CD14-positive monocyte (primary cell): ENCODE measurements at places on chromosomes 3 and 15. TPM values are rescaled to one million over a fixed set of nuclear protein-coding genes. Genes with fewer than 3 reads are reported as not detected.

MYZAP gene
- 0.06 TPM in 1 of 2 replicates, not detected in the other for polyA plus RNA-seq

GRCh38 chr3:78918361-78919020 lies 849.3 kb downstream of the ROBO1 start:
- no peaks in the 10 kb centered on the region for H3K4me1 ChIP-seq
- no peak overlapping the region for H3K27ac ChIP-seq
- H3K4me3 ChIP-seq = no peak overlapping the region
- H3K27me3 ChIP-seq = no peaks in the 10 kb centered on the region
- no peaks in the 10 kb centered on the region for H3K36me3 ChIP-seq

DNA sequence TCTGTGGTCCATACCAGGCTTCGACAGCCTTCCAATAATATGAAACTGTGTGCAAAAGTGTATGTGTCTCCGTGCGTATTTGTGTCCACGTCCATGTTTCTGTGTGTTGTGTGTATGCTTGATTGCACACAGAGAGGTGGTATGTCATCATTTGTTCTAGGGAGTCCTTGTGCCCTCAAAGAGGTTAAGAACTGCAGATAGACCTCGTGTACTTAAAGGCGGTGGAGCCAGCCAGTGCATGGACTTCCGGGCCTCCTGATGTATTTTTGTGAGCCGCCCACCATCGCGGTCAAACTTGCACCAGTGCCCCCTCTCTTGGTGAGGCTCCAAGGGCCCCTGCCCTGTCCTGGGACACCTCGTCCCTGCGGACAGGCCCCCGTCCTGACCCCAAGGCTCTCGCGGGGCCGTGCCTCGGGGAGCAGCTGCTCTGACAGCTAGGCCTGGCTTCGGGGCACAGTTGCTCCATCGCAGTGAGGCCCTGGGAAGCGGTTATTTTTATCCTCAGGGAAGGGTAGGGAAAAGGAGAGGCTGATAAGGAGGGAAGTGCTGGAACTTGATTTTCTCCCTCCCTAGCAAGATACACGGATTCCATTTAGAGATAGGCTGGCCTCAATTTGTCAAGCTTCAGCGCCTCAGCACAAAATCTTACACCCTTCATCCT lies 1.2 kb upstream of the RYK start:
- peaks cover 34% of the 10 kb centered on the region for H3K4me1 ChIP-seq
- H3K4me3 ChIP-seq = no peak overlapping the region
- no peak overlapping the region for H3K27ac ChIP-seq
- no peak for DNase-seq

GRCh38 chr3:182793663-182794454 lies 555 bp downstream of the ATP11B start:
- DNase-seq = peak; percentile 50
- H3K4me1 ChIP-seq = peaks cover 39% of the 10 kb centered on the region
- peak overlapping the region; percentile 93 for H3K27ac ChIP-seq

PLXND1 gene
- 7.1 TPM for polyA plus RNA-seq

GRCh38 chr3:140572334-140572733 lies 105.5 kb upstream of the TRIM42 start:
- no peaks in the 10 kb centered on the region for H3K4me1 ChIP-seq
- DNase-seq = no peak
- no peaks in the 10 kb centered on the region for H3K27me3 ChIP-seq
- H3K36me3 ChIP-seq = no peaks in the 10 kb centered on the region
- no peak overlapping the region for H3K4me3 ChIP-seq

TTLL13 gene
- polyA plus RNA-seq = not detected

GRCh38 chr3:190188197-190188596 lies 67.5 kb upstream of the P3H2 start:
- H3K4me3 ChIP-seq = no peak overlapping the region
- H3K36me3 ChIP-seq = no peaks in the 10 kb centered on the region
- DNase-seq = no peak
- H3K27me3 ChIP-seq = no peaks in the 10 kb centered on the region
- H3K27ac ChIP-seq = no peak overlapping the region
- H3K4me1 ChIP-seq = no peaks in the 10 kb centered on the region

DNA sequence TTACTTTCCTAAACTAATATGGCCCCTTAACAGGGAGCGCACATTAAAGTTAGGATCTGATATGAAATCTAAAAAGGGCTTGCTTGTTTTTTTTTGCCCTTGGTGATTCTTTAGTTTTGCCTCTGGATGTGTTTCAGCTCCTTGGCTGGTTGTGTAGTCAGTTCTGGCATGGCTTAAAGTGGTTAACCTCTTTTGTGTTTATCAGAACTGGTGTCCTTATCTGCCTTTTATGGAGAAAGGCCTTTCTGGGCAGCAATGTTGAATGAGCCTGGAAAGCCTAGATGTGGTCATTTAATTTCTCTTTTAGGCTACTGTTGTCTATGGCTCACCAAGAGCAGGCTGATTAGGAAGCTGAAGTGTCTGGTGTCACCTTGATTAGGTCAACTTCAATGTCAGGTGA lies 254.5 kb upstream of the ROPN1 start:
- no peaks in the 10 kb centered on the region for H3K36me3 ChIP-seq
- DNase-seq = no peak
- no peak overlapping the region for H3K27ac ChIP-seq
- peaks cover 8% of the 10 kb centered on the region for H3K27me3 ChIP-seq

HRH1 gene
- 0.08 TPM for polyA plus RNA-seq

INO80 gene
- polyA plus RNA-seq = 2.3 TPM

CXCR6 gene
- polyA plus RNA-seq = 0.10 TPM

GPR156 gene
- polyA plus RNA-seq = not detected in 2 replicates

DNA sequence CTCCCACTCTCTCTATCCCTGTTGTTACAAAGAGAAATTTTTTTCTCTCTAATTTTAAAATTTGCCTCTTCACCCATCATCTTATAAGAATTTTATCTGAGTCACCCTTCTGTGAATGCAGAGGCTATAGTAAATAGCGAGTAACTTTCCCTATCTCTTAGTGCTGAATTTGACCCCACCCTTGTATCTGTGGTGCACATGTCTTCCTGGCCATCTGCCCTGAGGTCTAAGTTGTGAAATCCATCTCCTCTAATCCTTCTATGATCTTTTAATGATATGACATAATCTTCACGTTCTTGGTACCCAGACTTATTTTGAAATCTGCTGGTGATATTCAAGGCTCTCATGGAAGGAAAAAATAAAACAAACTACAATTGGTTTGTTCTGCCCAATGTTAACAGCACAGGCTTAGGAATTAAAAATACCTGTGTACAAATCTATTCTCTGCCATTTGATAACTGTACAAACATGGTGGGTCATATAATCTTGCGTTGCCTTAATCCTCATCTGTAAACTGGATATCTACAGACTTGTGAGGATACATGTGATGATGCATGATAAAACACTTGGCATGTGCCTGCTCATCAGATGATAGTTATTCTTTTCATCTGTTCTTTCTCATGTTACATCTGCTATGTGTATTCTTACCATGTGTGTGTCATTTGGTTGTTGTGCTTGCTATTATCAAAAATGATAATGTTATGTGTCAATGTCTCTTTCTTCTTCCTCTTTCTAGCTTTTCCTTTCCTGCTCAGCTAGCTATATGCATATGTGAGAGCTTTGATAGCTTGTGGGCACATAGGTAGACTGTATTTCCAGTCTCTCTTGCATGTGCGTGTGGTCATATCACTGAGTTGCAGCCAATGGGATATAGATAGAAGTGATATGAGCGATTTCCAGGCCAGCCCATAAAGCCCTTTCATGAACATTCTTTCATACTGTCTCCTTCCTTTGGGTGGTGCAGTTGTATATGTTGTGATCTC lies 13.7 kb upstream of the CCR3 start:
- H3K27ac ChIP-seq = no peak overlapping the region
- peak; percentile 77 for DNase-seq
- peaks cover 28% of the 10 kb centered on the region for H3K4me1 ChIP-seq
- no peaks in the 10 kb centered on the region for H3K36me3 ChIP-seq

TUSC2 gene
- polyA plus RNA-seq = 55.7 TPM

- no peak overlapping the region for H3K27ac ChIP-seq
These were observed 11.3 kb upstream of the TMOD3 start for GRCh38 chr15:51818150-51818549.

TJP1 gene
- not detected for polyA plus RNA-seq

CAMKV gene
- 0.10 TPM for polyA plus RNA-seq

TMEM212 gene
- polyA plus RNA-seq = not detected

DNA sequence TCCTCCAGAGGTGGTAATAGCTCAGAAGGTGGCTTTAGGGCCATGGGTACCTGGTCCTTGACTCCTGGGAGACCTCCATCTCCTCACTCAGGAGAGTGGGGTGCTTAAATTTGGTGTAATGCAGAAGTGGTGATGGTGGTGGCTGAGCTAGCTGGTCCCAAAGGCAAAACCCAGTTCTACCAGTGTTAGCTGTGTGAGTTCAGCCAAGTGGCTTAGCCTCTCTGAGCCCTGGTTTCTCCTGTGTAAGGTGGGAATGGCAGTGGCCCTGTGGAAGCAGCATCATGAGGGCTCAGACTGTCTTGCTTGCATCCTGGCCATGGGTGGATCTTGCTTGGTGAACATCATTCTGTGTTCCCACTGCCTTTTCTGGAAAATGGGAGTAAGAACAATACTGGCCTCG lies 9.4 kb downstream of the SEMA3F start:
- H3K4me1 ChIP-seq = no peaks in the 10 kb centered on the region
- H3K36me3 ChIP-seq = no peaks in the 10 kb centered on the region
- no peak overlapping the region for H3K4me3 ChIP-seq
- H3K27me3 ChIP-seq = no peaks in the 10 kb centered on the region
- H3K27ac ChIP-seq = no peak overlapping the region

NR2E3 gene
- not detected in 2 replicates for polyA plus RNA-seq

- H3K36me3 ChIP-seq = peaks cover 88% of the 10 kb centered on the region
- H3K27ac ChIP-seq = no peak overlapping the region
- no peak for DNase-seq
These were observed 177.2 kb downstream of the ITPR1 start for GRCh38 chr3:4670352-4670751.

DNA sequence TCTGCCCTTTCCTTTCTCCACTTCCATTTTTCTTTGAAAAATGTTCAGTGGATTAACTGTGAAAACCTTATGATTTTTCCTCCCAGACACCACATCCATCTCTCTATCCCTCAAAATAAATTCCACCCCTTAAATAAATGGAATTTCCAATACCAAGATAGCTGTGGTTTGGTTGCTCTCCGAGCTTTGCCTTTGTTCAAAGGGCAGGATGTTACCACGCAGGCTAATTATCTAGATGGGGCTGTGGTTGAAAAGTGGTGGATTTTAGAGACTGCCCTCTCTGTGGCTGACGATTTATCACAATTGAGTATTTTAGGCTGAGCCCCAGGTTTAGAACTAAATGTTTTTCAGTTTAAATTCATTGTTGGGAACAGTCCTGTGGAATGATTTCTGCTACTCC lies 36.9 kb upstream of the CMSS1 start:
- H3K36me3 ChIP-seq = no peaks in the 10 kb centered on the region
- no peak for DNase-seq
- H3K27ac ChIP-seq = no peak overlapping the region
- no peaks in the 10 kb centered on the region for H3K27me3 ChIP-seq
- no peaks in the 10 kb centered on the region for H3K4me1 ChIP-seq

GRCh38 chr3:134620476-134621115 lies 30.2 kb downstream of the KY start:
- H3K36me3 ChIP-seq = no peaks in the 10 kb centered on the region
- no peak overlapping the region for H3K27ac ChIP-seq
- no peak for DNase-seq
- H3K4me3 ChIP-seq = no peak overlapping the region
- H3K4me1 ChIP-seq = no peaks in the 10 kb centered on the region

DNA sequence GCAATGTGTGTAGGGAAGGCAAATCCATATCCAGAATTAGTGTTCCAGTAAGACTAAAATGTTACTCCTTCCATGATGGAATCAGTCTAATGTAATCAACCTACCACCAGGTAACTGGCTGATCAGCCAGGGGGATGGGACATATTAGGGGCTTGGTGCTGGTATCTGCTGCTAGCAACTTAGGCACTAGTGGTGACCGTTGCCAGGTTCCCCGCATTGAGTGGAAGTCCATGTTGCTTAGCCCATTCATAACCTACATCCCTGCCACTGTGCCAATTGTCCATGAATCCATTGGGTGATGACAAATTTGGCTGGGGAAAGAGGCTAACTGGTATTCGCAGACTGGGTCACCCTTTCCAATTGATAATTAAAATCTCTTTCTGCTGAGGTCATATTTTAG lies 212.2 kb upstream of the ROBO1 start:
- H3K4me3 ChIP-seq = no peak overlapping the region
- H3K27ac ChIP-seq = no peak overlapping the region
- no peaks in the 10 kb centered on the region for H3K36me3 ChIP-seq
- no peak for DNase-seq

DNA sequence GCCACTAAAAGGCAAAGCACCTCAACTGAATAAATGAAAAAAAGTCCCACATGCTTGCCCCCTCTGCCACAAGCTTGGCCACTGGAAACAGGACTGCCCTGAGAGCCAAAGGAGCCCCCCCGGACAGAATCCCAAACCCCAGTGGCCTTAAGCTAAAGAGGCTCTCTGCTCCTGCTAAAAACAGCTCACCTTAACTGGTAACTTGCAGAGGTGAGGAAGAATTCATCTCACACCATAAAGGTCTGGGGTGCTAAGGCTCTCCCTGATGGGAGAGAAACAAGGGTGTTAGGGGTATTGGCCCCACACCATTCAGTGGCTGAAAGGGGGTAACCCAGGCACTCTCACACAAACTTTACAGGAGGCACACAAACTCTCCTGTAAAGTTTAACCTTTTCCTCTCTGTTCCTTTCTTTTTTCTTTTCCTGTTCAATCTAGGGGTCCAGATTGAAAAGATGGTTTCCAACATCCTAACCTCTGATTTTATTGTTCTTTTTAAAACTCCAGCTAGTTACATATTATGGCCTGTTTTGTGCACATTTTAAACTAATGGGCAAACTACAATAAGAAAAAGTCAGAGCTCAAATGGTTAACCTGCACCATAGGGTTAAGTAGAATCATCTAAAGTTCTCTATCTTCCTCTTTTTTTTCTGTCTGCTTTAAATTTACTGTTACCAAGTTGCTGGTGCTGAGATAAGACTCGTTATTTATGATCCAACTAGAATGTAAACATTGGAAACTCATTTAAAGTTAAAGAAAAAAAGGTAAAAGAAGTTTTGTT lies 19.9 kb downstream of the TRANK1 start:
- H3K27ac ChIP-seq = peak overlapping the region; percentile 67
- H3K36me3 ChIP-seq = peaks cover 3% of the 10 kb centered on the region
- DNase-seq = no peak
- H3K4me1 ChIP-seq = peaks cover 47% of the 10 kb centered on the region

DNA sequence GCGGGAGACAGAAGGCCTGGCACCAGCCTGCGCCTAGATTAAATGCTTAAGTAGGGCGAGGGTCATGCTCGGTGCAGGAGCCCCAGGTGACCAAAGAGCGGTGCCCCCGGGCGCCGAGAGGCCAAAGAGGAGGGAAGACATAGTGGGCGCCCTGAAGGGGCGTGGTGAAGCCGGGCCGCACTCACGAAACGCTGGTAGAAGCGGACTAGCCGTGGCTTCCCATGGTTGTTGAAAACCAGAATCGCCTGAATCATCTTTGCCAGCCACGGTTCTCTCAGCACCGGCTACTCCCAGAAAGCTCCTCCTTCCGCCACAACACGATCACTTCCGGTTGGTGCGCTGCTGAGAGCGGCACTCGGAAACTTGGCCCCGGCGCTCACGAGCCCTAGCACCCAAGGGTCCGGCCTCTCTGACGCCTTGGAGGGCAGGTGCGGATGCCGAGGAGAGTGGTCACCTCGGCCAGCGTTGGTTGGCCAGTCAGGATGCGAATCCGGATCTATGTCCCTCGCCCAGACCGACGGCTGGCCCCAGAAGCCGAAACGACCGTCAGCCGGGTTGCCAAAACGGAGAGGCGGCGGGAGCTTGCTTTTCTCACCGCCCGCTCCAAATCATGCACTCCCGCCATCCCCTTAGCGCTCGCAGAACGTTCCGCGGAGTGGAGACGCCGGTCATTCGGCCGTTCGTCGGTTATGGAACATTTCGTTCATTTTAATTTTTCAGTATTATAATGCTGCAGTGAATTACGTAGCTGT lies at the start of gene AP3S2:
TSS of gene AP3S2 (minus strand) at position 299 of the 752 bp plus-strand sequence. CDS start at position 254, 45 bp downstream.
- peak within 1 kb of the TSS; percentile 94 for H3K27ac ChIP-seq
- H3K4me1 ChIP-seq = peaks cover 35% of the 10 kb centered on the region
- peaks cover 2% of the 10 kb centered on the region for H3K36me3 ChIP-seq
- DNase-seq = peak; percentile 90
- H3K27me3 ChIP-seq = no peaks in the 10 kb centered on the region
